Esophagus squamous epithelium (tissue), 5 donors: ENCODE measurements at places on chromosomes 7 and 10.
A peak's percentile ranks its signal among the peaks of the same experiment; 100 is the strongest.

DNA sequence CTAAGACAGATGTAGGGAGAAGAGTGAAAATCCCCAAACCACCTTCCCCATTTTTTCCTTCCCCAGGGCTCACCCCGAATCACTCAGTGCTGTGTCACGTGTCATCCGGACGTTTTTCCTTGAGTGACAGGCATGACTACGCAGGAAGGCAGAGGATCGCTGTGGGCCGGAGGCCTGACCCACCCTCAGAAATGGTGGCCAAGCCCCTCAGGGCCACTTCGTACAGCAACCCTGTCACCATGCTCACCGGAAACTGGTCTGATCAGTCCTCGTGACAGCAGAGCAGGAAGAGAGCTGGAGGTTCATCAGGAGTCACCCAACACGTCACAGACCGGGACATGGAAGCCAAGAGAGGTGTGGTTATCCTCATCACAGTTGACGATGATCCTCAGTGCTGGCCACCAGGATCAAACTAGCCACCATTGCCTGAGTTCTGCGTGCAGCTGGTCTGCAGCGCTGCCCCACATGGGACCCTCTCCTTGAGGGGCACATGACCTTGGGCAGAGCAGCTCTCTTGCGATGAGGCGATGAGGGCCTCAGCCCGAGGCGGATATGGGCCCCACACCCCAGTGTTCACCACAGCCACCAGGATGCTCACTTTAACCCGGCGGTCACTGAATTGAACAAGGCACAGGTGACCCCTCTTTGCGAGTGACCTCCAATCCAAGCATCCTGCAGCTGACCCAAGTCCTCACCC lies 99.3 kb upstream of the INSIG1 start:
- DNase-seq: no peak
- no peak overlapping the region for H3K27ac ChIP-seq

DNA sequence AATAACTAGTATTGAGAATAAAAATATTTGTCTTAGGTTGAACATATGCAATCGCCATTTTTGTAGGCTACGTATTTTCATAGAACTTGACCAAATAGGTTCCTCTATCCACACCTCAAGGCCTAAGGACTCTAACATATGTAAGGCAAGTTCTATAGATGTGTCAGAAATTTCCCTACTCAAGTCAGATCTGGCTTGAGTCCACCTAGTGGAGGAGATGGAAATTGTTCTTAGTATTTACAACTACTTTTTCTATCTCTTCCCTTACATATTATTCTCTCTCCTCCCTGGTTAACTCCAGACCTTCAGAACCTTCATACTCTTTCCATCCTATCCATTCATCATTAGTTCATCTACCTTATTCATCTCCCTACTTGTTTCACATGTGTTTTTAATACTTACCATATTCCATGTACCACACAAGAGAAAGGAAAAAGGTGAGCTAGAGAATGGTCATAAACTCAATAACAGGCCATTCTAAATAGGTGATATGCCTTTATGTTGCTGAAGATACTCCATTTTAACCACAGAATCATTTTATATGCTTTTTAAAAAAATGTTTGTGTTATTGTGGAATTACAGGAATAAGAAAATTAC lies 174.5 kb upstream of the HDAC9 start:
- H3K4me1 ChIP-seq: no peaks in the 10 kb centered on the region
- no peak overlapping the region for H3K27ac ChIP-seq
- no peaks in the 10 kb centered on the region for H3K36me3 ChIP-seq
- no peak overlapping the region for H3K4me3 ChIP-seq

DNA sequence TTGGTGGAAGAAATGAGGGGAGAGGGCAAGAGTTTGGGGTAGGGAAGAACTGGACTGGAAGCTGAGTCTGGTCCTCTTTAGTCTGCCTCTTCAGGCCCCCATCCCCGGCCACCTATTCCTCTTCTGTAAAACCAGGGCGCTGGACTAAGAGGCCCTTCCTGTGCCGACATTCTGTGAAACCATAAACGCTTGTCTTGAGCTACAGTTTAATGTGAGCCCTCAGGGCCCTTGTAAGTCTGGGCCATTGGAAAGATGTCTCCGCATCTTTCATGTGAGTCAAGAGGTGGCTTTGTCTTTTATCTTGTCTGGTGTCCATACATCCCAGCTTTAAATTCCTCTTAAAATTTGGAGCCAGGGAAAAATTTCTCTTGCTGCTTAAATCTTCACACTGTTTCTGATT lies 90.6 kb downstream of the PLCE1 start:
- no peaks in the 10 kb centered on the region for H3K36me3 ChIP-seq
- H3K27ac ChIP-seq: no peak overlapping the region
- H3K4me3 ChIP-seq: no peak overlapping the region

GRCh38 chr7:148609045-148609725 lies 18.6 kb downstream of the C7orf33 start:
- no peak overlapping the region for H3K4me3 ChIP-seq
- no peaks in the 10 kb centered on the region for H3K27me3 ChIP-seq
- H3K4me1 ChIP-seq: no peaks in the 10 kb centered on the region
- H3K36me3 ChIP-seq: no peaks in the 10 kb centered on the region
- no peak overlapping the region for H3K27ac ChIP-seq

- no peaks in the 10 kb centered on the region for H3K4me1 ChIP-seq
- H3K27ac ChIP-seq: no peak overlapping the region
- no peak for DNase-seq
- no peaks in the 10 kb centered on the region for H3K27me3 ChIP-seq
These were observed 7.9 kb downstream of the ADGRA1 start for GRCh38 chr10:133095586-133095985.

- H3K36me3 ChIP-seq: no peaks in the 10 kb centered on the region
- no peak overlapping the region for H3K4me3 ChIP-seq
- H3K27ac ChIP-seq: no peak overlapping the region
These were observed 191.4 kb upstream of the STK17A start for GRCh38 chr7:43391518-43391917.

- no peaks in the 10 kb centered on the region for H3K36me3 ChIP-seq
- DNase-seq: no peak
- H3K27me3 ChIP-seq: peaks cover 42% of the 10 kb centered on the region
- no peak overlapping the region for H3K4me3 ChIP-seq
- peaks cover 2% of the 10 kb centered on the region for H3K4me1 ChIP-seq
These were observed 3.3 kb upstream of the UNCX start for GRCh38 chr7:1229202-1229947.

DNA sequence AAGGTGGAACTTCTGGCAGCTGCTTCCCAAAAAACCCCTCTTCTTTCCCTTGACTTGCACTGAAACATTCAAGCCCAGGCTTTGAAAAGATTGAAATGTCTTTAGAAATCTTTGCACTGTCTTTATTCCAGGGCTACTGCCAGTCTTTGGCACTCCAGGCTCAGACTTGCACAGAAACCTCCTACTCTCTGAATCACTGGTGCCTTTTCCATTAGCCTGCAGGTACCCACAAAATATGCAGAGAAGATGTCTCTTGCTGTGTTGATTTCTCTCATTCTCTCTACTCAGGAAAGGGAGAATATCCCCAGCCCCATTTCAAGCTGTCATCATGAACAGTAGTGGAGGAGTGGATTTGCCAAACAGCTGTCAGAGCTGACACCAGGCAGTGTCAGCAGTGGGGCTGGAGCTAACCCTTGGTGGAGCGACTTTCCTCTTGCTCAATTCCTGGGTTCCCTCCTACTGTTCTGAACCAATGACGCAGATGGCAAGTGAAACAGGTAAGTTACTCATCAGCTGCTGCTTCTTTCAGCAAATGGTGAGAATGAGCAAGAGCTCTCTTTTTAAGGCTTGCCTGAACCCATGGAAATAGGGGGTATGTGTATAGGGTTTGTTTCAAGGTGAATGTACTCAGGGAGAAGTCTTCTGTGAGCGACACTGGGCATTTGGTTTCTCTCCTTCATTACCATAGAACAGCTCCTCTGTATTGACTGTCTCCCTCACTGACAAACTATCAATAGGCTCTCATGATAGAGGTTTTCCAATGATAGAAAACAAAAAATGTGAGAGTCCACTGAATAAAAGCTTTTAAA lies 362.4 kb downstream of the ADRA2A start:
- no peak overlapping the region for H3K27ac ChIP-seq
- no peak for DNase-seq
- H3K36me3 ChIP-seq: no peaks in the 10 kb centered on the region
- H3K27me3 ChIP-seq: no peaks in the 10 kb centered on the region

DNA sequence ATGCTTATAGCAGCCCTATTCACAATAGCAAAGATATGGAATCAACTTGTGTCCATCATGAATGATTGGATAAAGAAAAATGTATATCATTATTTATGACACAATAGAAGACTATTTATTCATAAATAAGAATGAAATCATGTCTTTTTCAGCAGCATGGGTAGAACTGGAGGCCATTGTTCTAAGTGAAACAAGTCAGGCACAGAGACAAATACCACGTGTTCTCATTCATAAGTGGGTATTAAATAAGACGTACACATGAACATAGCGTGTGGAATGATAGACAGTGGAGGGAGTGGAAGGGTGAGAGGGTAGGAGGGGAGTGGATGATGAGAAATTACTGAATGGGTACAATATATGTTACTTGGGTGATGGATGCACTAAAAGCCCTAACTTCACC lies 762.4 kb downstream of the REEP3 start:
- no peak for DNase-seq
- no peaks in the 10 kb centered on the region for H3K27me3 ChIP-seq
- no peaks in the 10 kb centered on the region for H3K36me3 ChIP-seq
- no peak overlapping the region for H3K27ac ChIP-seq
- H3K4me3 ChIP-seq: no peak overlapping the region

DNA sequence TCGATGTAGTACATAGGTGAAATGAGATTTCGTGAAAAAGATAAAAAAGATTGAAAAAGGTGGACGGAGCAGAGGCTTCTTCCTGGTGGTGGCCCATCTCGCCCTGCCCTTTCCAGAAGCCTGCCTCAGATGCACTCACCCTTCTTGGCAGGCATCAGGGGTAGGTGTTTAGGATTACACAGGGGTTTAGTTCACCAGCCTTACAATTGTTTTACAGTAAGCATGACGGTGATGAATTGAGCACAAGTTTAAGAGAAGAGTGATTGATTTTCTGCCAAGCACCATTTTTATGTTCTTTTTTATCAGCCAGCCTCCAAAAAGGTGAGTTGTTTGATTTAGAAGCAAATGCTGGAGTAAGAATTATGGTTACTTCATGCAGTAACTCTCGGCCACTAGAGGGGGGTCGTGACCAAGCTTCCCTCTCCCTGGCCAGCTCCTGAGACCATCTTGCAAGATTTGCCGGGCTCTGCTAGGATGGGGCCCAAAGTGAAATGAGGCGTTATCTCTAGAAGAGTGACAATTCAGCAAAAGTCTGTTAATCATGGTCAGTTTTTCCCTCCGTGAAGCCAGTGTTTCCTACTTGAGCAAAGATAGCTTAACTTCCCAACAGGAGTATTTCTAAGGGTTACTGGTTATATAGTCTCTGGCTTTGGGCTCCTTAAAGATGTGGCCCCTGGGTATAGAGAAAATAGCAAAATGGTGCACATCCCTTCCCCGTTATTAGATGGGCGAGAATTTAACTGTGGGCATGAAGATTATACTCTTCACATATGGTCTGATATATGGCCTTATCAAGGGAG lies 228.8 kb downstream of the BMPER start:
- H3K36me3 ChIP-seq: no peaks in the 10 kb centered on the region
- no peaks in the 10 kb centered on the region for H3K27me3 ChIP-seq
- H3K27ac ChIP-seq: no peak overlapping the region
- H3K4me1 ChIP-seq: peaks cover 5% of the 10 kb centered on the region

GRCh38 chr7:11681461-11681860 lies 150.5 kb downstream of the THSD7A start:
- no peaks in the 10 kb centered on the region for H3K36me3 ChIP-seq
- DNase-seq: no peak
- H3K4me3 ChIP-seq: no peak overlapping the region
- no peaks in the 10 kb centered on the region for H3K27me3 ChIP-seq

GRCh38 chr10:91796331-91797047 lies 1.7 kb upstream of the TNKS2 start:
- H3K4me3 ChIP-seq: peak overlapping the region; percentile 19
- H3K27me3 ChIP-seq: no peaks in the 10 kb centered on the region
- H3K4me1 ChIP-seq: peaks cover 30% of the 10 kb centered on the region
- peak overlapping the region; percentile 98 for H3K27ac ChIP-seq

DNA sequence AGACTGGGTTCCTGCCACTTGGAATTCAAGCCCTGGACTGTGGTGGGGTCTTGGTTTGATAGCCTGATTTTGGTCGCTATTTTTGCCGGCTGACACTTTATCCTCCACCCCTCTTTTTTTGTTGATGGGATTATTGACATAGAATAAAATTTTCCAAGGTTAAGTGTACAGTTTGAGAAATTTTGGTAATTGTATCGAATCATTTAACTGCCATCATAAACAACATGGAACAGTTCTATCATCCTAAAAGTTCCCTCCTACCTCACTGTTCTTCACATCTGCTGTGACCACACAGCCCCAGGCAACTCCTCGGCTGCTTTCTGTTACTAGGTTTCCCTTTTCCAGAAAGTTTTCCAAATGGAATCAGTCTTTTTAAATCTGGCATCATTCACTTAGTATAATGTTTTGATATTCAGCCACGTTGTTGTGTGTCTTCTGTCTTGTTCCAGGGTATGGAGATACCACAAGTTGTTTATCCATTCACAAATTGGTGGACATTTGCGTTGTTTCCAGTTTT lies 50.6 kb upstream of the STEAP1B start:
- H3K36me3 ChIP-seq: no peaks in the 10 kb centered on the region
- H3K27me3 ChIP-seq: no peaks in the 10 kb centered on the region
- no peak overlapping the region for H3K4me3 ChIP-seq
- no peak for DNase-seq
- no peak overlapping the region for H3K27ac ChIP-seq

DNA sequence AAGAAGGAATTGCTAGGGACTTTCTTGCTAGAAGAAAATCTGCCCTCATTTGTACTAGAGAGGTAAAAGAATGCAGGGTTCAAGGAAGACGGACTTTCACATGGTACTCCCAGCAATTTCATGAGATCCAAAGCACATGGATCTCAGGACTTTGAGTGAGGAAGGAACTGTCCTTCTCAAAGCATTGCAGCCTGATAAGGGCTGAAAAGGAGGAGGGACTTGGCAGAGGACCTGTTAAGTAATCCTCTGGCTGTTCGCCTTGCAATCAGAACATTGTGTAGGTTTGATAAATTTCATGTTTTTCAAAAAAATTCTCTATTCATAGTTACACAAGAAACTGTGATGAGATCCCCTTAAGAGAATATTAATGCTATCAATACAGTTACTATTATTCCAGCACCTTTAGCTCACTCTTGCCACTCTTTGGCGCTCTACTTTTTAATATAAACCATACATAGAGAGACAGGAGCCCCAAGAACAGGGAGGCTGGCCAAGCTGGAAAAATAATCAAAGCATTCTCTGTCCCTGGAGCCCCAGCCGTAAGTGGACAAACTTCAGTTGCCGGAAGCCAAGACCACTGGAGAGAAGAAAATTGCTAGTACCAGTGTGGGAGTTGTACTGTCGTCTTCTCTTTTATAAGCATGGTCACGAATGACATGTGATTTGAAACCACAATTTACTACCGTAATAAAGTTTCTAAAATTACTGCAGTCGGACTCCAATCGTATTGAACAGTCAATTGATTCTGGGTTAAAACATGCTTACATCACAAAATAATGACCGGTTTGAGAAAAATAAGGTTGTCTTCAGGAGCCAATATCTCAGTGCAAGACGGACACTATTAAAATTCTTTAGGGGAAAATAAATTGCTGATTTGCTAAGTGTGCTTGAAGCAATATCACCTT lies 424.4 kb downstream of the SDK1 start:
- DNase-seq: no peak
- no peak overlapping the region for H3K27ac ChIP-seq
